Activated CD8-positive, alpha-beta T cell treated with anti-CD3 and anti-CD28 coated beads, Interleukin-2, amount 10 ng/mL, durations not matched to agents 7 days and 5 days (primary cell): ENCODE measurements at places on chromosomes 1 and 21. TPM values are rescaled to one million over a fixed set of nuclear protein-coding genes. Genes with fewer than 3 reads are reported as not detected.

DNA sequence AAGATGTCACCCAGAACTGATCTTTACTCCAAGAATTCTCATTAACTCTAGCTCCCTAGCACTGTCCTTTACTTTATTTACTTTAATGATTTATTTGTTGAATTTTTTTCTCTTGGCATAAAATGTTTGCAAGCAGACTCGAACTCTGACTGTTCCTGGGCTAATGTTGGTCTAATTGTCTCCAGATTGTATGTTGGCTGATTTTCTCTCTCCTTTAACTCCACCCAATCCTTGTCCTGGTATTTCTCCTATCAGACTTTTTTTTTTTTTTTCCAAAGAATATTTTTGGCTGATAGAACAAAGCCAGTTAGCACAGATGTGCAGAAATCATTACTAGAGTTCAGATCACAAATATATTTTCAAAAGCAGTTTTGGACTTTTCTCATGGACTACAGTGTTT is 82.6 kb downstream of the ATF6 start:
- H3K27me3 ChIP-seq = no peaks in the 10 kb centered on the region
- H3K4me1 ChIP-seq = peaks cover 1% of the 10 kb centered on the region
- peaks cover 33% of the 10 kb centered on the region for H3K36me3 ChIP-seq
- H3K4me3 ChIP-seq = no peak overlapping the region
- no peak overlapping the region for H3K27ac ChIP-seq
- no peak for DNase-seq

DNA sequence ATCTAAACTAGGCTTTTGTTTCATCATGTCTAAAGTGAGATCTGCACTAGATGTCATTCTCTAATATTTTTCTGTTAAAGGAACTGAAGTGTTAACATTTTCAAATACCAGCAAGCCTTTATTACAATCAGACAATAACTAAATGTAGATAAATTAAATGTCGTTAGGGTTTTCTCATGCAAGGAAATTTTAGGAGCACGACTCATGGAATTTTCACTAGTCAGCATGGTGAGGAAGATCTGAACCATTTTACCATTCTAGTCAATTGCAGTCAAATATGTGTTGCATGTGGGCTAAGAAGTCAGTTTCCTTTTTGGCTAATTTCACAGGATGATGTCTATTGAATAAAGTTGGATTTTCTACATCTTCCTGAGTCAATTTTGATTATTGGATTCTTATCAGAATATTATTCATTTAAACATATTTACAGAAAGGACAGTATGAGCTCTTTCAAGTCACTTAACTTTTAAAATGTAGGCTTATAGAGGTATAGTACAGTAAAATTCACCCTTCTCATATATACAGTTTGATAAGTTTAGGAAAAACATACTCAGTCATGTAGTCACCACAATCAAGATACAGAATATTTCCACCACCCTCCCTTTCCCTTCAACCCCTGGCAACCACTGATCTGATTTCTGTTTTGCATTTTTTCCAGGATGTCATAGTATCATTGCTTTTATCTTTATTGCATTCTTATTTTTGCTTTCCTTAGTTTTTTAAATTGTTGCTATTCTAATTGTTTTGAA is 9.2 kb downstream of the GCSAML start:
- DNase-seq = no peak
- H3K27me3 ChIP-seq = no peaks in the 10 kb centered on the region
- no peaks in the 10 kb centered on the region for H3K4me1 ChIP-seq
- no peaks in the 10 kb centered on the region for H3K36me3 ChIP-seq

DNA sequence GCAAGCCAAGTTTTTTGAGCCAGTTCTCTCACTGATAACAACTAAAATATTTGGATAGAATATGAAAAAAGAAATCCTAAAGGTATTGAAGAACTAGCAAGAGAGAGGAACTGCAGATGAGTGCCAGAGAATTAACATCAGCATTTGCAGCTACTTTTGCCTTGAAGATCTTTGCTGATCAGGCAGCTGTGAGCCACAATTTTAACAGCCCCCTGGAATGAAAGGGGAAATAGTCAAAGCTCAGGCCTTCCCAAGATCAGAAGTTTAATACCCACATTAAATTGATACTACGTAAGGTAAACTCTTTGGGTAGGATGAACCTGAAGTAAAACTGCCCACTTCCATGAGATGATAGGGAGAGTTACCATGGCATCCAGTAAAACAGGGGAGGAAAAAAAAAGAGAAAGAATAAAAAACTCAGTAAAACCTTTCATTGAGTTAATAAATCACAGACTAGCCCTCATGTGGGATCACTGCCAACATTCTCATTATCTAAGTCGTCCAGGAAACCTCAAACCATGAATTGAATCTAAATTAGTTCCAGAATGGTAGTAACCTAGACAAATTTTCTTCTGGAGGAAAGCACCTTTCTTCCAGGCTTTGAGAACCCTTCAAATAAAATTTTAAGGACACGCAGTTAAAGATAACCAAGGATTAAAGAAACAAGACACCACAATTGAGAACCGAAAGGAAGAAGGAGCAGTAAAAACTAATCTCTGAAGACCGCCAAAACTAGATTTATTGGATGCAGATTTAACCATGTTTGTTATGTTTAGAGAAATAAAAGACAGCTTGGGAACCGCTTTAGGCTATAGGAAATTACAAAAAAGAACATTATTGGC is 28.3 kb downstream of the SCP2 start:
- peaks cover 2% of the 10 kb centered on the region for H3K36me3 ChIP-seq
- no peaks in the 10 kb centered on the region for H3K27me3 ChIP-seq
- H3K4me3 ChIP-seq = no peak overlapping the region
- DNase-seq = no peak

GRCh38 chr1:197696372-197696771 is 78.9 kb downstream of the DENND1B start:
- no peak overlapping the region for H3K27ac ChIP-seq
- H3K27me3 ChIP-seq = no peaks in the 10 kb centered on the region
- no peak for DNase-seq
- H3K36me3 ChIP-seq = peaks cover 7% of the 10 kb centered on the region

Gene KRTAP19-1
- total RNA-seq = not detected

Gene NPHS2
- not detected for total RNA-seq

GRCh38 chr21:39046236-39046916 is 136.9 kb downstream of the PSMG1 start:
- DNase-seq = no peak
- no peaks in the 10 kb centered on the region for H3K4me1 ChIP-seq
- no peaks in the 10 kb centered on the region for H3K36me3 ChIP-seq
- H3K4me3 ChIP-seq = no peak overlapping the region
- H3K27me3 ChIP-seq = no peaks in the 10 kb centered on the region

DNA sequence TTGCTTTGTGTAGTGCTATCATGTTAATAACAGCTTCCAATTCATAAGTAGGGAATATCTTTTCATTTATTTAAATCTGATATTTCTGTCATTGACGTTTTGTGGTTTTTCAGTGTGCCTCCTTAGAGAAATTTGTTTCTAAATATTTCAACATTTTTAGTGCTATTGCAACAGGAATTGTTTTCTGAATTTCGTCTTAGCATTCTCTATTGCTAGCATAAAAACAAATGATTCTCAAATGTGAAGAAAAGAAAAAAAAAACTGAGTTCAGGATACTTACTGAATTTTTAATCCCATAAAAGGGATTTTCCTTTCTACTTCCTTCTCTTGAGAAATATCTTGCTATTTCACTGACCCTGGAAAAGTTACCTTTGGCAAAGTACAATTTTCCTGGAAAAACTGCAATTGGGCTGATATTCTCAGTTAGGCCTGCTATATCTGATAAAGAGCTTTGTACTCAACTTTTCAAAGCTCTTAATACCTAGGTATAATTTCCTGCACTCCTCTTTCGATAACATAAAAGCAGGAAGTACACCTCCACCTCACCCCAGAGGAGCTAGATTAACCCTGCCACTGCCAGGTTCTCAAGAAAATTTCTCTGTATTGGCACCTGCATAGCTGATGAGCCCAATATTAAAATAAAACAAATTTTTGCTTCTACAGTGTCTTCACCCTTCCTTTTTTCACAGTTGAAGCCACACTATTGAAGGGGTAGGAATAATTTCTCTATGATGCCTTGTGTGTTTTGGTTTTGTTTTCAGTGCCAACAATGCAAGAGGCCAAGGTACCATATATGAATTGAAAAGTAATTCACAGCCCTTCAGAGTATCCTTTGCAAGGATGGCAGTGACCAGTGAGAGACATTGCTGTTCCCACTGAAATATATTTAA is 35.6 kb downstream of the PTPN14 start:
- H3K4me1 ChIP-seq = peaks cover 4% of the 10 kb centered on the region
- no peak overlapping the region for H3K4me3 ChIP-seq
- H3K27ac ChIP-seq = no peak overlapping the region
- no peaks in the 10 kb centered on the region for H3K36me3 ChIP-seq

Gene CAMK2N1
- total RNA-seq = 0.44 TPM

Gene KCNA3
- total RNA-seq = 49.0 TPM

DNA sequence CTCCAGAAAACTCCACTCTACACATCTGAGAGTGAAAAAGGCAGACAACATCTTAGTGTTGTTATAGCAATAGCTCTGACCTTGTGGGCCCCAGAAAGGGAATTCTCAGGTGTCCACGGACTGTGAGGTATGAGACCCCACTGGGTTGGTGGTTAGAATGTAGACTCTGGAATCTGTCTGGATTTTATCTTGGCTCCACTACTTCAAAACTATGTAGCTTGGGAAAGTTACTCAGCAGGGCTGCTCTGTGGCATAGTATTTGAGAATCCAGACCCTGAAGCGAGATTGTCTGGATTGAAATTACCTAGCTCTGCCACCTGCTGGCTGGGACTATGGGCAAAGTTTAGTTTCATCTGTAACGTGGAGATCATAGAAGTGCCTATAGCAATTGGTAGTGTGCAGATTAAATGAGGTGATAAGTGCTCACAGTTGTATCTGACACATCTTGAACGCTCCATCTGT is 25.8 kb downstream of the PRDM2 start:
- H3K36me3 ChIP-seq = peaks cover 13% of the 10 kb centered on the region
- no peak overlapping the region for H3K27ac ChIP-seq
- H3K4me1 ChIP-seq = peaks cover 50% of the 10 kb centered on the region
- peak; percentile 72 for DNase-seq

DNA sequence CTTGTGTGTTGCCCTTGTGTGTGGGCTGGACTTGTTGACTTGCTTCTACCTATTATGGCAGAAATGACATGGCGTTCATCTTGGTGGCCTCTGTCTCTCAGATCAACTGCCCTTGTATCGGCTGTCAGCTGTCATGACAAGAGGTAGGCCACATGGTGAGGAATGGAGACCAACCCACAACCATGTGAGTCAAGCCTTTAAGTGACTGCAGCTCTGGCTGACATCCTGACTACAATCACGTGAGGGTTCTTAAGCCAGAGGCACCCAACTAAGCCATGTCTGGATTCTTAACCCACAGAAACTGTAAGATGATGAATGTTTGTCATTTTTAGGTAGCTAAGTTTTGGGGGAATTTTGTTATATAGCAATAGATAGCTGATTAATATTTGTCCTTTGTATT is 82.1 kb downstream of the KCND3 start:
- no peak overlapping the region for H3K27ac ChIP-seq
- H3K4me1 ChIP-seq = peaks cover 3% of the 10 kb centered on the region
- no peak for DNase-seq

DNA sequence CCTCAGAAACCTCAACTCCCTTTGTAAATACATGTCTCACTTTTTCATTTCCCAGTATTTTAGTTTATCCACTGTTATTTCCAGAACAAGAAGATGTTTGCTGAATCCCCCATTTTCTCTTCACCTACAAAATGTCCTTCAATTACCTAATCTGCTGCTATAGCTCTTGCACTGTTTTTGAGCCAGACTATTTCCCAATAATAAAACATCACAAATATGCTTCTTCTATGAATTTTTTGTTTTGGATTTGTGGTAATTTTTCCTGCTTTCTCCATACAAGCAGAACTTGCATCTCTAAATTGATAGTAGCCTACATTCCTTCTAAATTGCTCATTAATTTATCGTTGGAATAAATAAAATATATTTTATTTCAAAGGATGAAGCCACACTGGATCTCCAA is 199.6 kb upstream of the C1orf87 start:
- DNase-seq = no peak
- no peaks in the 10 kb centered on the region for H3K27me3 ChIP-seq
- no peaks in the 10 kb centered on the region for H3K4me1 ChIP-seq
- H3K4me3 ChIP-seq = no peak overlapping the region
- H3K27ac ChIP-seq = no peak overlapping the region

Gene TSPAN1
- not detected for total RNA-seq

Gene CD1B
- total RNA-seq = not detected

- no peaks in the 10 kb centered on the region for H3K4me1 ChIP-seq
- H3K27me3 ChIP-seq = no peaks in the 10 kb centered on the region
- no peak for DNase-seq
- no peak overlapping the region for H3K27ac ChIP-seq
These were observed 655.4 kb downstream of the LTN1 start for GRCh38 chr21:28337315-28337714.

- H3K4me3 ChIP-seq = no peak overlapping the region
- peaks cover 19% of the 10 kb centered on the region for H3K36me3 ChIP-seq
- no peaks in the 10 kb centered on the region for H3K27me3 ChIP-seq
- H3K4me1 ChIP-seq = no peaks in the 10 kb centered on the region
These were observed 12.8 kb downstream of the ZNF678 start for GRCh38 chr1:227576189-227576588.

DNA sequence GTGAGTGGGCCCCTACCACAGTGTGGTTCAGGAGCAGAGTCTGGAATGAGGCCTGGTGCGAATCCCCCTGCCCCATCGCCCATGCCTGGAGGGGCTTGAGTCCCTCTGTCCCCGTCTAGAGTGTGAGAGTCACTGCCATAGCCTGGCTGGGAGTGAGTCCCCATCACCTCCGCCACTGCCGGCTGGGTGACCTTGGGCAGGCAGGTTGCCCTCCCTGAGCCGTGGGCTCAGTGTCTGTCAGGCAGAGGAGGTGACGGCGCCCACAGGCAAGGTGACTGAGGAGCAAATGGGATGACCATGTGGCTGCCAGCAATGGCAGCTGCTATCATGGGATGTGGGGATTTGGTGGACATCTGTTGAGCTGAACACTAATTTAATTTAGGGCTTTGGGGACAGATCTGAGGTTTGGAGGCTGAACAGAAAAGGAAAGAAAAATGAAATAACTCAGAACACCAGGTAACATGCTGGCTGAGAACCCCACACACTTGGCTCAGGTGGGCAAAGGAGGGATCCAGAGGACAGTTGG is 38.1 kb upstream of the GPR153 start:
- H3K36me3 ChIP-seq = peaks cover 6% of the 10 kb centered on the region
- H3K27me3 ChIP-seq = no peaks in the 10 kb centered on the region
- no peak for DNase-seq
- peaks cover 10% of the 10 kb centered on the region for H3K4me1 ChIP-seq
- H3K27ac ChIP-seq = no peak overlapping the region

Gene ZNF648
- not detected for total RNA-seq
